ENCODE measurements at places on chromosomes 3 and 15.
A peak's percentile ranks its signal among the peaks of the same experiment; 100 is the strongest.

- no peak for DNase-seq
These were observed 19.9 kb downstream of the CLDN1 start for GRCh38 chr3:190302212-190302867.

DNA sequence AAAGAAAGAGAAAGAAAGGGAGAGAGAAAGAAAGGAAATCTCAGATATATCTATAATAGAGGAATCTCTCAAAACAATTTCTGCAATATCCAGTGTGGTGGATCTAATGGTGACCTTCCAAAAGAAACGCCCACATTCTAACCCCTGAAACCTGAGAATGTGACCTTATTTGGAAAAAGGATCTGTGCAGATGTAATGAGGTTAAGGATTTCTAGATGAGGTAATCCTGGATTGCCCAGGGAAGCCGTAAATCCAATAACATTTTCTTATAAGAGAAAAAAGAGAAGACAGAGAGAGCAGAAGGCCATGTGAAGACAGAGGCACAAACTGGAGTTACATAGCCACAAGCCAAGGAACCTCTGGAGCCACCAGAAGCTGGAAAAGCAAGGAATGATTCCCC, 307.6 kb downstream of the ZBTB20 start:
- no peak for DNase-seq

DNA sequence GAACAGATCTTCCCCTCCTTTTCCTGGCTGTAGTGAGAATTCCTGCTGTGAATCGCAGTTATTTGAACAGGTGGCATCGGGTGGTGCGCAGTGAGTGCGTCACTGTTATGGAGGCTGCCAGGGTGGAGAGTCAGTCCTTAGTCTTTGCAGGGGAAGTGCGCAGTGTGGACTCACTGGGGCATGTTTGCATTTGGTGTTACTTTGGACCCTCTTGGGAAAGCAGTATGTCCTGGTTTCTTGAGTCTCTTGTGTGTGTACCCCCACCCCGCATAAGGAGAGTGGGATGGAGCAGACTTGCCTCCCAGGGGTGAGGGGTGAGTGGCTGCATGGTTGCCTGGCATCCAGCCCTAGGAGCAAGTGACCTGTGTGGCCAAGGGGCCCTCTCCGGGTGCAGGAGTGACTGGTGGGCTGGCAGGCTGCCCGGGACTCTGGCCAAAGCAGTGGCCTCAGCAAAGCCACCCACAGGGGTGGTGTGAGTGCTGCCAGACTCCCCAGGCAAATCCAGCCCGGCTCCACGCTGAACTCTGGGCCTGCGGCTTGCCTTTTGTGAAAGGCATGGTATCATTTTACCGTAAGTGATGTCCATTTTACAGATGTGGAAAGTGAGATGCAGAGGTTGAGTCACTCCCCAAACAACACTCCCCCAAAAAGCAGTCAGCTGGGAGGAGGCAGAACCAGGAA, 46.4 kb downstream of the DNASE1L3 start:
- DNase-seq: no peak

- DNase-seq: no peak
These were observed 28.1 kb downstream of the SMAD3 start for GRCh38 chr15:67093504-67093862.

DNA sequence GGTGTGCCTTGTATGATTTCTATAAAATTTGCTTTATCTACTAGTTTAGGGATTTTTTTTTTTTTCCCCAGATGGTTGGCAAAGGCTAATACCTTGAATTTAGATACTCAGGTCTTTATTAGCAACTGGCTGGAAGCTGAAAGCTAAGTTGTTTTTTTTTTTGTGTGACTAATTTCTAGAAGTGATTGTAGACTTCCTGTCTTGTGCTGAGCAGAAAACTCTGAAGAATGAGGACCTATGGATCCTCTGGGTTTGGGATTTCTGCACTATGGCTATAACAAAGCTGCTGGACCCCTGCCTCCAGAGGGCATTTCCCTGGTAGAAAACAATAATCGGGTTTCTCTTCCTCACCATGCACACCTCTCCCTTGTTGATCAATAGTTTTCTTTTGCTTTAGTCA, 10.0 kb downstream of the ARIH2 start:
- no peak for DNase-seq

- peak; percentile 72 for DNase-seq
These were observed 1.3 kb downstream of the ELL3 start for GRCh38 chr15:43775411-43775965.

GRCh38 chr15:36958606-36959005, 141.7 kb downstream of the MEIS2 start:
- no peak for DNase-seq

- no peak for DNase-seq
These were observed 75.2 kb downstream of the NEO1 start for GRCh38 chr15:73127302-73127936.

GRCh38 chr3:194133661-194134230, 2.2 kb upstream of the HES1 start:
- no peak for DNase-seq

- DNase-seq: peak; percentile 25
These were observed 922 bp downstream of the RAB11A start for GRCh38 chr15:65869954-65870871.

GRCh38 chr3:191220908-191221307, 21.9 kb downstream of the OSTN start:
- DNase-seq: no peak

- no peak for DNase-seq
These were observed 23.2 kb downstream of the SELENOT start for GRCh38 chr3:150626148-150626930.

DNA sequence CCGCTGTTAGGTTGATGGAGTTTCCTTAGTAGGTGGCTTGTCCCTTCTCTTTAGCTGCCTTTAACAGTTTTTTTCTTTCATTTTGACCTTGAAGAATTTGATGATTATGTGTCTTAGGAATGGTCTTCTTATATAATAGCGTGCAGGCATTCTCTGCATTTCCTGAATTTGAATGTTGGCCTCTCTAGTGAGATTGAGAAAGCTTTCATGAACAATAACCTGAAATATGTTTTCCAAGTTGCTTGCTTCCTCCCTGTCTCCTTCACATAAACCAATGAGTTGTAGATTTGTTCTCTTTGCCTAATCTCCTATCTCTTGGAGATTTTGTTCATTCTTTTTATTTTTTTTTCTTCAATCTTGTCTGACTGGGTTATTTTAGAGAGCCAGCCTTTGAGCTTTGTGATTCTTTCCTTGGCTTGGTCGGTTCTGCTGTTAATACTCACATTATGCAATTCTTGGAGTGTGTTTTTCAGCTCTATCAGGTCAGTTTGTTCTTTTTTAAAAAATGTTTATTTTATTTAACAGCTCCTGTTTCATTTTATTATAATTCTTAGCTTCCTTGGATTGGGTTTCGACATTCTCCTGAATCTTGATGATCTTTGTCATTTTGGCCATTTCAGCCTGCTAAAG, 627.9 kb downstream of the SI start:
- DNase-seq: no peak

- peak; percentile 48 for DNase-seq
These were observed 273.1 kb upstream of the TBL1XR1 start for GRCh38 chr3:177470197-177470941.

DNA sequence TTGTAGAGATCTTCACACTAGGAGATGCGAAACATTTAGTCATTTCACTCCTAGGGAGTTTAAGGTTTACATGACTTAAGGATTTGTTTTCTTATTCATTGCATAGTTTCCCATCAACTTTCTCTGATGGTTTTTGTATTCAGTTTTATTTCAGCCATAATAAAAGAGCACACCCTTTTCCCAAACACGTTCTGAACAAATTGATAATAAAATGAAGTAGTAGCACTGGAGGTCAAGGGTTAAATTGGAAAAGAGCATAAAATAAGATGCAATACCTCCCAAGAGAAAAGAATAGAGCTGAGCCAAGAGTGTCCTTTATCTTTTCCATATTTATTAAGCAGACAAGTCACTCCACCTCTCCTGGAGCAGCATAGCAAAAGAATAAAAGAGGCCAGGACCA, 104.9 kb downstream of the SYNPR start:
- DNase-seq: no peak

- DNase-seq: no peak
These were observed 343.9 kb downstream of the ZBTB20 start for GRCh38 chr3:114803042-114803695.

DNA sequence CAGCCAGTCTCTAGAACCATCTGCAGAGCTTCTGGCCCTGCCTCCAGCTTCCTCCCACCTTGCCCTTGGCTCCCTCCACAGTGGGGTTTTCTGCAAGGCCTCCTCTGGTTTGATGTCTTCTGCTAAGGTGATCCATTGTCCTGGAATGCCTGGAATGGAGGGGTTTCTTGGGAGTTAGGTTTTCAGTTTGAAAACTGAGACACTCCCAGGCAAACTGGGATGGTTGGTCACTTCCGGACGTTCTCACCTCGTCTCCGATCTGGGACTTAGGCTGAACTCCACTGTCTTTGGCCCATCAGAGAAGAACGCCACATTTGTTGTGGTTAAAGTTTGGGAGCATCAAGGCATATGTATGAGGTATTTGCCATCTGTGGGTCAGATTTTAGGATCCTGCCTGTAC, 77.4 kb upstream of the KLHL25 start:
- no peak for DNase-seq

GRCh38 chr3:106261396-106261795, 392.6 kb upstream of the CBLB start:
- peak; percentile 30 for DNase-seq

DNA sequence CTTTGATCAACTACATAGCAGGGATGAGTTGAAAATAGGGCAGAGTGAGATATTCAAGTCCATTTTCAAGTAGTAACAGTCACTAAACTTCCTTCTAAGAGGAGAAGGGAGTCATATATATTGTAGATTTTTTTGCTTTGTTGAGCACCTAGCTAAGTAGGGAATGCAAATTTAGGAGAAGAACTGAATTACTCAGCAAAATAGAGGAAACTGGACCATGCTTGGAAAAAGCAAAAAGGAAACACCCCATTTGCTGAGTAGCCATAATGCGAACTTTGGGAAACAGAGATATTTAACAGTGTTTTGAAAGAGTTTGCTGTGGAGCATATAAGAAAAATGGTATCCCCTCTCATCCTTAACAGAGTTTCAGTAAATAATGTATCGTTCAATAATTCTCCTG, 54.9 kb downstream of the CD200R1L start:
- no peak for DNase-seq

- DNase-seq: no peak
These were observed 597.6 kb downstream of the AGBL1 start for GRCh38 chr15:86677278-86677677.

- DNase-seq: peak; percentile 49
These were observed 921.1 kb downstream of the ROBO1 start for GRCh38 chr3:78846718-78847117.

GRCh38 chr3:73669260-73669659, 44.5 kb upstream of the PDZRN3 start:
- DNase-seq: peak; percentile 9

DNA sequence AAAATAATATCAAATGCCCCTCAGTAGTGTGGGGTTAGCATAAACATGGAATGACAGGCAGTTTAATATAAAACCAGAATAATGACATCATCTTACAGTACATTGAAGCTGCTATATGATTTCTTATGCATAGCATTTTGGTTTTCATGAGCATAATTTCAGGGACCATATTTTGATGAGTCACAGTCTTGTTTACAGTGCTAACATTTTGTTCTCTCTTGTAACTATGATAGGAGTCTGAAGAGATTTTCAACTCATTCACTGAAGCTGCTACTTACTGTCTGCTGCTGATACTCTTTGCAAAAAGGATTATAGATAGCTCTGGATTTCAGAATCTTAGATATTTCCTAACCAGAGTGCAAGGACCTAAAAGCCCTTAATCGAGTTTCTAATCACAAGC, 92.6 kb upstream of the CCDC54 start:
- peak; percentile 20 for DNase-seq

DNA sequence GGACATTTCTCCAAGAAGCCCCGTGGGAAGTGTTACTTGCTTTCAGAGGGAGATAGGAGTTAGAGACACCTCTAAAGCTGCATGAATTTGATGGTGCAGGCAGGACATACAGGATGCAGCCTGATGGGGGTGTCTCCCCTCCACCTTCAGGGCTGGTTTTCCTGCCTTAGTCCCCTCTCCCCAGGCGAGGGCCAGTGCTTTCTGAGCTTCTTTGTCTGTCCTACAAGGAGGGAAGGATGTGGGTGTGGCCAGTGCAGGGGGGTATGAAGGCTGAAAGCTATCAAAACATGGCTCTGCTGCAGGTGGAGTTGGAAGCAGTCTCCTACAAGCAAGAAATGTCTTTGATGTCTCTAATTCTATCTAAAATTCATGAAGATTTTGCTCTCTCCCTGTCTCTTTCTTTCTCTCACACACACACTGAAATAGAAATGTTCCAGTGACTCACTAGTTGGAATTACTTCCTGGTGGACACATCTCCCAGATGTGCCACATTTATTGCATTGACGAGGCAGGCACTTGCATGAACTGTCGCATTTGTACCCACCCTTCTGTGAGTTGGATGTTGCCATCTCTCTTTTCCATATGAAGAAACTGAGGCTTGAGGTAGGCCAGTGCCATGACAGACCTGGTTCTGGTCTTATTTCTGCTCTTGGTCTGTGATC, 13.9 kb upstream of the PODXL2 start:
- DNase-seq: peak; percentile 23

DNA sequence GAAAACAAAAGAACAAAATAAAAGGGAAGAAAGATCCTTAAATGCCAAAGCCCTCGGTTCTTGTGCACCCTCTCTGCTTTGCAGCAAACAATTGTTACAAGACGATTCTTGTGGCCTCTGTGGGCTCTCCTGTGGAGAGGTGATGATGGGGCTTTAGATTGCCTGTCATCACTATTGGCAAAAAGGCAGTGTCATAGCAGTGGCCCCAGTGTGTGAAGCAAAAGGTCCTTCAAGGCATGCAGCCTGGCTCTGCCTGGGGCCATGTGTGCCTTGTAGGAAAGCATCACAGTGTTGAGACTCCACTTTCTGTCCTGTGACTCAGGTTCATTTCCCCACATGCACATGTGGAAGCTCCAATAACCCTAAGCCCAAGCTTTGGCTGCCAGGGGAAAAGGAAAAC, 43.7 kb downstream of the POC1A start:
- no peak for DNase-seq

DNA sequence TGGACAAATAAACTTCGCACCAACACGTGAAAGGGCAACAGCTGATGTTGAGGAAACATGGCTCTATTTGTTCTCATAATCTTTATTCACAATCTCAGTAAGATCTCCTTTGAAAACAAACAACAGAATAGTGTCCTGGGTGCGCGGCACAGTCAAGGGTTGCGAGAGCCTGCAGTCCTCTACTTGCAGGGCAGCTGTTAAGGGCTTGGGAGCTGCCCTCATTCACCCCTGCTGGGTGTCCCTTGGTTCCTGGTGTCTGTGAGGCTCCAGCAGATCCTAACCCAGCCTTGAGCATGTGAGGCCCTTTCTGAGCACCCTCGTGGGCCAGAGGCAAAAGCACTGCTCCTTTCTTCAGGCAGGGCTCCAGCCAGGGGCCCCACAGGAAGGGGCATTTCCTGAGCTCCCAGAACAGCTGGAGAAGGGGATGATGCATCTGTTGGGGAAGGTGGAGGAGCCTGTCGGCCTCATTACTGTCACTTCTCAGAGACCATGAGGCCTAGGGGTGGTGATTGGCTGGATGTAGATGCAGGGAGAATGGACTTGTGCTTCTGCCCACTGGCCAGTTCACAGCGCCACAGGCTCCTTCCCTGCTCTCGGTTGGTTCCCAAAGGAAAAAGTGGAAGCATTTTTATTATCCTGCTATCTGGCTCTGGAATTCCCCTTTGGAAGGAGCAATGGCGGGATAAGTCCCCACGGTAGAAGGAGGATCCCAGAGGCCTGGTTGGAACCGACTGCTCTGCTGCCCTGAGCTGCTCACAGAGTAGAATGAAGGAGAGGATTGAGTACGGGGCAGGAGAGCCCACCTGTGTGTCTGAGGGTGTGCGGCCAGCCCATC, 51.9 kb upstream of the KLF13 start:
- no peak for DNase-seq

Measured in HFFc6 (cell line).